Nephron progenitor cell (in vitro differentiated cells): ENCODE measurements at places on chromosomes 11 and 22.

- peak; percentile 100 for DNase-seq
- peaks cover 21% of the 10 kb centered on the region for H3K27me3 ChIP-seq
- H3K36me3 ChIP-seq: no peaks in the 10 kb centered on the region
- peak within 1 kb of the TSS; percentile 95 for H3K4me3 ChIP-seq
- peak within 1 kb of the TSS; percentile 97 for H3K27ac ChIP-seq
- H3K4me1 ChIP-seq: peaks cover 23% of the 10 kb centered on the region
Measured at GRCh38 chr22:38569972-38570778, at the start of gene DMC1. DMC1 (minus strand) TSS chr22:38570183; CDS start chr22:38568256, 1,927 bp downstream.

DNA sequence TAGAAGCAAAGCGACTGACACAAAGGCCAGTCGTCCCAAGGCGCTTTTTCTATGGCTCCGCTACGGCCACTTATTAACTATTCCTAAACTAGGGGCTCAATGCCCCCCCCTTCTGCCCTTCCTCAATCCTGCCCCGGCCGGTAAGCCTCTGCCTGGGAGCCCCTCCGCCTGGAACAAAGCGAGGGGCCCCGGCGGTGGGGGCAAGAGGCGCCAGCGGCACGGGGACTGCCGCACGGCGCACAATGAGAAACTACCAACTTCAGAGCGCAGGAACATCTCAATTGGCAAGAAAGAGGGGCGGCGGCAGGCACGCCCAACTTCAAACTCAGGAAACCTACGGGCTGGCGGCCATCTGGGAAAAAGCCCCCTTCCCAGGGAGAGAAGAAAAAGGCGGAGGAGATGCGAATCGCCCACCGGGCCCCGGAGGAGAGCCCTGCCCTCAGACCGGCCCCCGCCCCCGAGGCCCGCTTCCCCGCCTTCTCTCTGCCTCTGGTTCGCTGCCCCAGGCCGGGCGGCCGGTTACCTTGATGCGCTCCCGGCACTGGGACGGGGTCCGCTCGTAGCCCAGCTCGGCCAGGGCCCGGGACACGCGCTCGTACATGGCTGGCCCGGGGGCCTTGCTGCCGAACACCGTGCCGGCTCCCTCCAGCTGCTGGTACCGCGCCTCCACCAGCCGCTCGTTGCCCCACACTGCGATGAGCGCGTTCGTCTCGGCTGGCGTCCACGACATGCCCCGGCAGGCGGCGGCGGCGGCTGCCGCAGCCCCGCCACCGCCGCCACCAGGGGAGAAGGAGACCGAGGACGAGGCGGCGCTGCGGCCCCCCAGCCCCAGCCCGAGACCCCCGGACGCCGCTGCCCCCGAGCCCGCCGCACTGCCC lies 619 bp downstream of the MSANTD2 start:
- DNase-seq: peak; percentile 62
- peaks cover 58% of the 10 kb centered on the region for H3K4me1 ChIP-seq
- no peaks in the 10 kb centered on the region for H3K27me3 ChIP-seq
- peak overlapping the region; percentile 91 for H3K4me3 ChIP-seq
- peaks cover 4% of the 10 kb centered on the region for H3K36me3 ChIP-seq

DNA sequence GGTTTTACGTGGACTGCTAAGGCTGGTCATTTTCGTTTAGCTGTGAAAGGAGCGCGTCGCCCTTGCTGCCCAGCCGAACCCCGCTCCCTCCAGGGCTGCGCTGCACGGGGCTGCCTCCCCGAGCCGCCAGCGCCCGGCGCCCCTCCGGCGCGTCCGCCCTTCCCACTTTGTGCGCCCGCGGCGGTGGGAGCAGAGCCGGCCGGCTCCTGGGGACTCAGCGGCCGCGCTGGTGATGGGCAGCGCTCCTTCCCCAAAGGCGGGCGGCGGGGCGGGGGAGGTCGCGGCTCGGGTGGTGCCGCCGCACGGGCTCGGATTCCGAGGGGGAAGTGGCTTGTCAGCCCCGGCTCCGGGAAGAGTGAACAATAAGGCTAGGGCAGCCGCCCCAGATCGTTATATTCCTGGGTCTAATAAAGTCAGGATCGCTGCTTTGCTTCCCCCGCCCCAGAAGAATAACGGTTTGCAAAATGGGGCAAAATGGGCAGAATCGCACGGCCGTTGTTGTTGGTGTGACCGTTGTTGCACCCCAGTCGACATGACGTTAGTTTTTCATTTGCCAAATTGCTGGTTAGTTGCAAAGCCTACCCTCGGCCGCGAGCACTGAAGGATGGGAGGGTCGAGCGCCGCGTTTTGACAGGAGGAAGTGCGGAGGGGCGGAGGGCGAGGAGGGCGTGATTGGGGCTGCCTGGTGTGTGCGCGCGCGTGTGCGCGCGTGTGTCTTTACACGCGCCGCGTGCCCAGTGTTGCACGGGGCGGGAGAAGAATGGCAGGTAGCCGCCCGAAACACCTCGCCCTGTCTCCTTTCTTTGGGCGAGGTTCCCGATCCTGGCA lies 745 bp downstream of the NCAM1 start:
- peaks cover 15% of the 10 kb centered on the region for H3K27me3 ChIP-seq
- DNase-seq: peak; percentile 65
- peak overlapping the region; percentile 99 for H3K4me3 ChIP-seq
- peaks cover 56% of the 10 kb centered on the region for H3K4me1 ChIP-seq
- no peaks in the 10 kb centered on the region for H3K36me3 ChIP-seq

GRCh38 chr11:60852117-60852981 lies 3.4 kb downstream of the PTGDR2 start:
- peaks cover 3% of the 10 kb centered on the region for H3K27me3 ChIP-seq
- H3K27ac ChIP-seq: no peak overlapping the region
- no peak for DNase-seq
- H3K4me3 ChIP-seq: no peak overlapping the region
- peaks cover 42% of the 10 kb centered on the region for H3K4me1 ChIP-seq

- H3K36me3 ChIP-seq: no peaks in the 10 kb centered on the region
- DNase-seq: no peak
- H3K27ac ChIP-seq: no peak overlapping the region
Measured at GRCh38 chr11:46202149-46202548, 75.3 kb upstream of the CREB3L1 start.

DNA sequence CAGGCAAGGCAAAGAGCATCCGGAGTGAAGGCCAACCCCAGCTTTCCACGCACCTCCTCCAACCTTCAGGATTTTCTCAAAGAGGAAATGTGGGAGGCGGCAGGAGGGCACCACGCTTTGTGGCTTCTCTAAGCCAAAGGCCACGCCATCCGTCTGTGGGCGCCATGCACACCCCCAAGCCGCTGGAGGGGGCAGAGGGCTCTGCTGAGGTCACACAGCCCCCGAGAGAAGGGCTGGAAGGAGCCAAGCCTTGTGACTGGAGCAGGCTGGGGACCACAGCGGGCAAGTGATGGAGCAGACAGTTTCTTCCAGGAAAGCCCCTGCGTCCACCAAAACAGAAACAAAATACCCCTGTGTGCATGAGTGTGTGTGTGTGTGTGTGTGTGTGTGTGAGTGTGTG lies 527.4 kb downstream of the BRD1 start:
- peaks cover 8% of the 10 kb centered on the region for H3K27me3 ChIP-seq
- DNase-seq: no peak
- no peak overlapping the region for H3K4me3 ChIP-seq
- H3K27ac ChIP-seq: no peak overlapping the region
- peaks cover 28% of the 10 kb centered on the region for H3K4me1 ChIP-seq
- no peaks in the 10 kb centered on the region for H3K36me3 ChIP-seq

- H3K4me3 ChIP-seq: peak overlapping the region; percentile 82
- peaks cover 98% of the 10 kb centered on the region for H3K27me3 ChIP-seq
- H3K36me3 ChIP-seq: no peaks in the 10 kb centered on the region
Measured at GRCh38 chr11:124717421-124717785, 22.3 kb upstream of the NRGN start.
